Right renal cortex interstitium (tissue), 3 donors: ENCODE measurements at places on chromosomes 1 and 21. TPM values are rescaled to one million over a fixed set of nuclear protein-coding genes. Genes with fewer than 3 reads are reported as not detected.

GRCh38 chr21:36451506-36451905 is 28.4 kb downstream of the CLDN14 start:
- no peak for DNase-seq

GRCh38 chr1:214187933-214188332 is 93.0 kb upstream of the SMYD2 start:
- DNase-seq = no peak

GRCh38 chr1:158124034-158124433 is 56.7 kb upstream of the CD1D start:
- DNase-seq = no peak

GRCh38 chr21:44027607-44028286 is 15.6 kb downstream of the TRAPPC10 start:
- DNase-seq = no peak

GRCh38 chr1:100463791-100464424 is 74.0 kb upstream of the GPR88 start:
- DNase-seq = no peak

DNA sequence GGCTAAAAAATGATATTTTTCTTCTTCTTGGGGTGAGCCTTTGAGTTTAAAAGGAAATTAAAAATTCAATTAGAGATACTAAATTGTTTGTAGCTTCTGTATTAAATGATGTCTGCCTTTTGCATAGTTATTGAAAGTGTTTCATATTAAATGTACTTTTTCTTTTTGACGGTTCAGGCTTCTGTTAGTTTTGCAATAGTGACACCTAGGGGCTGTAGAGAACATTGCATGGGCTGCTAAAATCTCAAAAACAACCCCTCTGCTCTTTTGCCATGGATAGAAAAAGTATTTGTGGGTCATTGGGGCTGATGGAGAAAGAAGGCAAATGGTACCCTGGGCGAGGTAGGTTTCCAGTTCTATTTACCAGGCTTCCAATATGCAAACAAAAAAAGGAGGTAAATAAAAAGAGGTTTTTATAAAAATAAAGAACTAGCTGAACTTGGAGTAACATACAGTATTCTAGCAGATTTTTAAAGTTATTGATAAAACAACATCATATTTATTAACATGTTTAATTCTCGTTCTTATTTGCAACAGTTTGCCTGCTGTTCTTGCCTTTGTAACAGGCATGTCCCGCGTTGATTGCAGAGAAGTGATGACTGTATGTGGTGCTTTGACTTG is 115.4 kb upstream of the HOOK1 start:
- DNase-seq = no peak

Gene RGS7
- polyA plus RNA-seq = 6.3 TPM

Gene ADAMTSL4
- 9.6 TPM for polyA plus RNA-seq
